ENCODE measurements at places on chromosomes 4 and X. TPM values are rescaled to one million over a fixed set of nuclear protein-coding genes. Genes with fewer than 3 reads are reported as not detected.

Gene MAGEA1
- not detected for total RNA-seq

Gene IBSP
- 0.16 TPM for total RNA-seq

Gene TRMT10A
- total RNA-seq, result 5.6 TPM

Gene TCEAL6
- not detected for total RNA-seq

Gene DGKK
- not detected for total RNA-seq

Gene MEPE
- total RNA-seq, result not detected

Gene CFI
- total RNA-seq, result 0.61 TPM

Gene ZDHHC15
- 1.2 TPM for total RNA-seq

Gene TLR7
- not detected for total RNA-seq

Gene ZFP92
- under 0.01 TPM for total RNA-seq

Gene EDA2R
- 14.4 TPM for total RNA-seq

Gene CSAG3
- total RNA-seq, result not detected

Gene APLN
- total RNA-seq, result 1.3 TPM

Gene OTOP1
- total RNA-seq, result not detected

Gene SMIM43
- total RNA-seq, result 6.0 TPM

Gene STATH
- not detected for total RNA-seq

Gene ITM2A
- 0.32 TPM for total RNA-seq

Gene LRRC66
- 0.36 TPM for total RNA-seq

Gene FGFR3
- 0.12 TPM for total RNA-seq

Gene ARHGAP6
- total RNA-seq, result 0.97 TPM

Gene TCEAL2
- total RNA-seq, result 0.73 TPM

Gene SPANXC
- not detected for total RNA-seq

Gene SSX4
- not detected for total RNA-seq

Gene HSD17B13
- not detected for total RNA-seq

Gene PDCL2
- total RNA-seq, result not detected

Gene HS6ST2
- 0.16 TPM for total RNA-seq

Gene C4orf36
- 1.5 TPM for total RNA-seq

Gene OTUD6A
- total RNA-seq, result not detected

Gene NPNT
- total RNA-seq, result 1.8 TPM

Gene ARMCX1
- 56.1 TPM for total RNA-seq

Gene CCDC160
- total RNA-seq, result not detected

Gene EDNRA
- 36.5 TPM for total RNA-seq

Gene WAS
- total RNA-seq, result 0.36 TPM

Gene VCX2
- total RNA-seq, result not detected

Gene AMBN
- total RNA-seq, result not detected

Gene SSX2B
- total RNA-seq, result not detected

Gene NEUROG2
- total RNA-seq, result not detected

Gene CBR4
- total RNA-seq, result 10.1 TPM

Gene MBTPS2
- total RNA-seq, result 8.0 TPM

Gene UBA6
- 265 TPM for total RNA-seq

Gene CDX4
- not detected for total RNA-seq

Gene ASB12
- not detected for total RNA-seq

Gene RAPGEF2
- total RNA-seq, result 63.4 TPM

Gene RAB40A
- total RNA-seq, result 0.32 TPM

Gene SLC2A9
- total RNA-seq, result 1.6 TPM

Measured in hair follicle dermal papilla cell (primary cell).